A549 treated with DMSO at 1 μM for 4 hours (cell line): ENCODE measurements at places on chromosomes 1 and 21. TPM values are rescaled to one million over a fixed set of nuclear protein-coding genes. Genes with fewer than 3 reads are reported as not detected.

Gene DCST1
- total RNA-seq = not detected in 5 replicates

Gene CD5L
- total RNA-seq = not detected in 5 replicates

Gene KCNJ9
- total RNA-seq = not detected in 5 replicates

Gene LMOD1
- not detected in 5 replicates for total RNA-seq

Gene LENEP
- total RNA-seq = not detected in 5 replicates

Gene NEGR1
- total RNA-seq = not detected in 5 replicates

Gene HPCAL4
- 0.26 to 0.42 TPM (median 0.33 TPM) in 5 replicates for total RNA-seq

Gene CNTN2
- total RNA-seq = 0.03 to 0.19 TPM (median 0.03 TPM) in 3 of 5 replicates, not detected in the others

Gene MKNK1
- total RNA-seq = 16.5 to 20.6 TPM (median 18.8 TPM) in 5 replicates

Gene VWA5B1
- not detected in 5 replicates for total RNA-seq

Gene CELA2A
- total RNA-seq = not detected in 5 replicates

Gene HPCA
- total RNA-seq = 0.14 to 0.68 TPM (median 0.56 TPM) in 4 of 5 replicates, not detected in the other

Gene OR2L13
- total RNA-seq = not detected in 5 replicates

Gene RAVER2
- total RNA-seq = 4.7 to 5.9 TPM (median 5.5 TPM) in 5 replicates

Gene TSPAN1
- total RNA-seq = 1.8 to 2.7 TPM (median 2.3 TPM) in 5 replicates

Gene GUCA2B
- total RNA-seq = 0.21 to 0.45 TPM in 2 of 5 replicates, not detected in the others

Gene CD1D
- total RNA-seq = 0.05 TPM in 1 of 5 replicates, not detected in the others

Gene GBP2
- total RNA-seq = 0.61 to 1.1 TPM (median 1.0 TPM) in 5 replicates

Gene PALMD
- total RNA-seq = 0.36 to 0.57 TPM (median 0.50 TPM) in 5 replicates

Gene ALX3
- total RNA-seq = not detected in 5 replicates

Gene CREB3L4
- 8.7 to 11.8 TPM (median 10.7 TPM) in 5 replicates for total RNA-seq

Gene NUP210L
- total RNA-seq = not detected in 5 replicates

Gene LCE6A
- total RNA-seq = not detected in 5 replicates

Gene HAPLN2
- 0.05 to 0.19 TPM in 2 of 5 replicates, not detected in the others for total RNA-seq

Gene LRRC38
- total RNA-seq = not detected in 5 replicates

Gene SH3D21
- 1.6 to 2.5 TPM (median 1.9 TPM) in 5 replicates for total RNA-seq

Gene NTMT2
- total RNA-seq = not detected in 5 replicates

Gene GUCA2A
- not detected in 5 replicates for total RNA-seq

Gene ERICH3
- total RNA-seq = not detected in 5 replicates

Gene XCL2
- not detected in 5 replicates for total RNA-seq

Gene PIGR
- total RNA-seq = 0.23 TPM in 1 of 5 replicates, not detected in the others

Gene DSCAM
- total RNA-seq = not detected in 5 replicates

Gene BTBD19
- total RNA-seq = 2.4 to 3.9 TPM (median 3.1 TPM) in 5 replicates

Gene OR2T11
- total RNA-seq = not detected in 5 replicates

Gene AJAP1
- not detected in 5 replicates for total RNA-seq

Gene S100A9
- total RNA-seq = 0.52 to 1.0 TPM (median 0.95 TPM) in 5 replicates

Gene IPP
- 4.1 to 6.6 TPM (median 5.3 TPM) in 5 replicates for total RNA-seq
